ENCODE measurements at places on chromosomes 1 and 21.
A peak's percentile ranks its signal among the peaks of the same experiment; 100 is the strongest.

DNA sequence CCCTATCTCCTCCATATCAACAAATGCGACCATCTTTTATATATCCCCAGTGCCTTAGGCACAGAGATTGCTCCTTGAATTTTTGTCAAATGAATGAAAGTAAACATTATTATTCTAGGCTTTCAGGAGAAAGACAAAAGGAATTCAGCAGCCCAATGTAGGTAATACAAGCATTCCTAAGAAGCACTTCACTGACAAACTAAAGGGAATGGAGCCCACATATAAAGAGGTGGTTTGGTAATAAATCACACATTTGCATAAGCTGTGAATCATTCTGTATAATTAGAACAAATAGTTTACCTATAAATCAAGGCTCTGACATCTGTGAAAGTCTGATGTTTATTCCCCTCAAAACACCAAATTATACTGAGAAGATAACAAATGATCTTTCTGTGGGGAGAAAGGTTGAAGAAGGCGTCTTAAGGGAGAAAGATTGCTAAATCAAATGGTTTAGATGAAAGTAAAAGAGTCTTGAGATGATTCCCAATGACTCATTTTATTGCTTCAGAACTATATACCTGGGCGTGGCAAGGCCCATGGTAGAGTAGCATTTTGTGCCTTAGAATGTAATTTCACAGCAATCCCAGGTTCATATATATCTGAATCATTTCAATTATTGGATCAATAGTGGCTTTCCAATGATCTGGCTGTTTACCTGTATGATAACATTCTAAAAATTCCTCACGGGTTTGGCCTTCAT lies 558.1 kb downstream of the AGBL4 start:
- DNase-seq = no peak

- DNase-seq = no peak
These were observed 22.8 kb upstream of the LYPLAL1 start for GRCh38 chr1:219150913-219151312.

DNA sequence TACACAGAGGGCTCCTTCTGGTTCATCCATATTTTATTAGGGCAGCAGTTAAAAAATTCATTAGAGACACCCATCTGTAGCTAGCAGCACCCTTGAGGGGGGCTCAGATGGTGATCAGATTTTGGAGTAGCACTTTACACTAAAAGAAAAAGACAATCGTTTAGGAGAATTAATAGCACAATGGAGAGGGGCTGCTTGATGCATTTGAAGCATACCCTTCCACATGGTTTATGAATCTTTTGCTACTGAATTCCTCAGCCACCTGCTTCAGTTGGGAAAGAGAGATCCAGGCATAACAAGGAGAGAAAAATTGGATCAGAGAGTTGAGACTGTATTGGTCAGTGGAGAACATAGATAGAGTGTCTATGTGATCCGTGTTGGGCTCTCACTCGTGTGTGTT lies 54.4 kb downstream of the DISC1 start:
- DNase-seq = no peak

GRCh38 chr1:24933468-24933867 lies 3.4 kb upstream of the RUNX3 start:
- no peak for DNase-seq

- no peak for DNase-seq
These were observed 11.6 kb downstream of the SLC2A1 start for GRCh38 chr1:42947117-42947516.

DNA sequence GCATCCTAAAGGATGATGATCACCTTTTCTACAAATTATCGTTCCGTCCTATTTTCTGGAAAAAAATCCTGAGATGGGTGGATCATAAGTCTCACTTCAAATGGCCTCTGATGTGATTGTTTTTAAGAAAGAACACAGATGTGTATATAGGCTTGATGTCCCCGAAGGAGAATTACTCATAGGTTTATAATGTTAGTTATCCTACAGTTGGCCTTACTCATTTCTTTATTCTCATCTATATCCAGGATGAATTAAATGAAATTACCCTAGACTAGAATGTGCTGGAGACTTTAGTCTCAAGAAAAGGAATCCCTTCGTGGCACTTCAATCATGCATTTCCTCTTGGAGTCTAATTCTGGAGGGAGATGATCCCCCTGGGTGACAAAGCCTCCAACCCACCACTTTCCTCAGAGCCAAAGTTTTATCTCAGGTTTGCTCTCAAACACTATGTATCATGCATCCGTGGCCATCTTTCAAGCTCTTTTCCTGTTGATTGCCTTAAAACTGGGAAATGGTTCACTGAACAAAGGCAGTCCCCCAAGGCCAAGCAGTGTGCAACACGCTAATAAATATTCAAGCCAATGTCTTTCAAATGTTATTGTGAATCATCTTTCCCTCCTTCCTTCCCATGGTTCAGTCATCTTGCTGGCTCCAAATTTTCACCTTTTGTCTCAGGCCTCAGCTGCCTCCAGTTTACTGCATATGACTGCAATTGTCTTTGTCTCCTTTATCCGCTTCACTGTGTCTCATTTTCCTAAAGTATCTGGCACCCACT lies 32.5 kb upstream of the SMYD2 start:
- no peak for DNase-seq

DNA sequence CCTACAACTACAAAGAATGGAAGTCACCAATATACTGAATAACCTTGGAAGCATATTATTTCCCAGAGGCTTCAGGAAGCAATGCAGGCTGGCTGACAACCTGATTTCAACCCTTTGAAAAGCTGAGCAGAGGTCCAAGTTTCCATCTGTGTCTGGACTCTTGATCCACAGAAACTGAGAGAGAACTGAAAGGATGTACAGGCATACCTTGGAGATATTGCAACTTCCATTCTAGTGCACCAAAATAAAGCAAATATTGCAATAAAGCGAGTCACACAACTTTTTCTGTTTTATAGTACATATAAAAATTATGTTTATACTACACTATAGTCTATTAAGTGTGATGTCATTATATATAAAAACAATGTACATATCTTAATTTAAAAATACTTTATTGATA lies 85.3 kb downstream of the TYW3 start:
- DNase-seq = no peak

GRCh38 chr1:5191470-5191869 lies 537.1 kb downstream of the AJAP1 start:
- no peak for DNase-seq

DNA sequence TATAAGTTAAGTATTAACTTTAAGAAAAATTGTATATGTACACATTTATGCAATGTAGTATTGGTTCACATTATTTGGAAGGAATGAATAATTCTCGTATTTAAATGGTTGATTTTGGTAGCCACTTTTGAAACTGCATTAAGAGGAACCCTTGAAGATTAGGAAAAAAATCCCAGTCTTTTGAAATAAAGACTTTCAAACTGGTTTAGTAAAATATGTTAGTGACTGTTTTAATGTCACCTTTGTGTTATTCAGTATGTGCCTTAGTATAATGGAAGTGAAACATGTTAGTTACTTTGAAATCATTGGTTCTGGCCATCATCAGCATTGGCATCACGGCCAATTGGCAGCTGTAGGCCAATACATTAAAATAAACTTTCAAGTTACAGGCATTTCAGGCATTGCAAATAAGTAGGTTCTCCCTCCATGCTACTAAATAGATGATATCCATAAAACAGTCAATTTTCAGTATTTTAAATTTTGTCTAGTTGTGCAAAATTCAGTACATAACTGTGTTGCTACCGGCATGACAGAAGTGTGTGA lies 4.4 kb downstream of the MIER1 start:
- DNase-seq = peak; percentile 39

Data from hematopoietic multipotent progenitor cell treated with erythropoietin and hydrocortisone succinate and interleukin-3 and kit ligand, for 8 days (in vitro differentiated cells).